ENCODE measurements at places on chromosomes 7 and 10.
A peak's percentile ranks its signal among the peaks of the same experiment; 100 is the strongest.

GRCh38 chr10:125489731-125490130 is 193.2 kb downstream of the TEX36 start:
- DNase-seq = peak; percentile 38

DNA sequence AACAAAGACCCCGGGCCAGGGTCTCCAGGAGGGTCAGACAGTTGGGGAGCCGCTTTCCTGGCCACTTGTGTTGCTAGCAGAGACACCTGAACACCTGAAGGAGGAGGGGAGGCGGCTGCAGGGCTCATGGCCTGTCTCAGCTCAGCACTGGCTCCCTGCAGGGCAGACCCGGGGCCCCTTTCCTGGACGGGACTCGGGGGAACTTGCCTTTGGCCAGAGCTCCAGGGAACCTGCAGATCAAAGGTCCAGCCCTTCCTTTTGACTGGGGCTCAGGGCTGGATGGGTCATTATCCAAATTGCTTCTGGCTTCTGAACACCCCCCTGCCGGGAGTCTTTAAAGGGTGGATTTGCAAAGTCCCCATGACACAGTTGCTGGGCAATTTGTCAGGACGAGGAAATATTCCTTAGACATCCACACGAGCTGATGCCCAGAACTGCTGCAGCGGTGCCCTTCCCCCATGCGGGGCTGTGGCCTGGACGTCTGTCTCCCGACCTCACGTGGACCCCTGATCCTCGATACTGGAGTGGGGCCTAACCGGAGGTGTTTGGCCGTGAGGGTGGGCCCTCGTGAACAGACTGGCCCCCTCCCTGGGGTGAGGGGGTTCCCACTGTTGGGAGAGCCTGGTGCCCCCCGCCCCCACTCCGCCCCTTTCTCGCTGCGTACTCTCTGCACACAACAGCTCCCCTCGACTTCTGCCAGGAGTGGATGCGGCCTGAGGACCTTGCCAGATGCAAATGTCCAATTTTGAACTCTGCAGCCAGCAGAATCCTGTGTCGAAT is 194.3 kb downstream of the ELFN1 start:
- no peak for DNase-seq

- DNase-seq = no peak
Measured at GRCh38 chr10:103086261-103086660, 106.8 kb downstream of the NT5C2 start.

GRCh38 chr10:102406815-102407214 is 11.3 kb downstream of the NFKB2 start:
- DNase-seq = no peak

GRCh38 chr10:90344226-90344625 is 513.6 kb downstream of the HTR7 start:
- DNase-seq = no peak

DNA sequence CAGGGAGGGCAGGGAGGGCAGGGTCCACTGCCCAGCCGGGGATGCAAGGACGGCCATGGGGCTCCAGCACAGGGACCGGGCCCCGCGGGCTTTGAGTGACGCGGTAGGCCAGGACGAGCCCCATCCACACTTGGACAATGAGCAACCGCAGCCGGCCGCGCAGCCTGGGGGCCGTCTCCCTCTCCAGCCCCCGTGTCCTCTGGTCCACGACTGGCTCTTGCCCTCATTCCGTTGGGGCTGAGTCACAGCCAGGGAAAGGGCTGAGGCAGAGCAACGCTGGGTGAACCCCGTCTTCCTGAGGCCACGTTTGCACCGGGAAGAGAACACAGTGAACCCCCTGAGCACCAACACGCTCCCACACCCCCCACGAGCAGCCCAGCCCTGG is 23.7 kb downstream of the SHH start:
- no peak for DNase-seq

DNA sequence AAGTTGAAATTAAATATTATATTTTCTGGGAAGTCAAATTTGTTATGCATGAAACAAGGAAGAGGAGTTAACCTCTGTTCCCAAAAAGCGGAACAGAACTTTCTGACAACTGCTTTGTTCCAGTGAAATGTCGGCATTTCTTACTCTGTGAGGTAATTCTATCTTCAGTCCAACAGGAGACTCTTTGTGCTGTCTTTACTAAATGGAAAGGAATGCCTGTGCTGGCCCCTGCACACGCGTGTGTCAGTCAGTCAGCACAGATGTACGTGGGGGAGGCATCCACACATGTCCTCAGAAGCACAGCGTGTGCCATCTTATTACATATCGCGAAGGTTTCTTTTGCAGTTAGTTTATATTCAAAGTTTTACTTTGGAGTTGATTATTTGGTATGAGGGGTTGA is 37.5 kb downstream of the NET1 start:
- DNase-seq = no peak

DNA sequence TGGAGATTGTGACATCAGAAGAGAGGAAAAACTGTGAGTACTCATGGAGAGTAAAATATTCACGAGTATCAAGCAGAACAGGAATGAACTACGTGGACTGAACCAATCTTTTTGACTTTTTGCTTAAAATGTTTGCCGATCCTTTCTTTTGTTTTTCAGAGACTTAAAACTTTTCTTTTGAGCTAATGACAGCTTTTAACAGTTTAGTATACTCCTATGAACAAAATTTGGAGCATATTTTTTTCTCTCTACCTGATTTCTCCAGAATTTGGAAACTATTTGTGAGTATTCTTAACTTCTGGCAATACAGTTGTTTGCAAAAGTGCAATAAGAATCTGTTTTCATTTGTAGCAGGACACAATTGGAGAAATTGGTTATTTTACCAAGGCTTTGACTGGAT is 786.3 kb downstream of the SORCS1 start:
- DNase-seq = no peak

- no peak for DNase-seq
Measured at GRCh38 chr7:108813251-108814014, 243.8 kb downstream of the DNAJB9 start.
